ENCODE measurements at places on chromosomes 2 and 18.

- DNase-seq = no peak
Observed at GRCh38 chr18:26312199-26312598, 86.0 kb downstream of the TAF4B start.

DNA sequence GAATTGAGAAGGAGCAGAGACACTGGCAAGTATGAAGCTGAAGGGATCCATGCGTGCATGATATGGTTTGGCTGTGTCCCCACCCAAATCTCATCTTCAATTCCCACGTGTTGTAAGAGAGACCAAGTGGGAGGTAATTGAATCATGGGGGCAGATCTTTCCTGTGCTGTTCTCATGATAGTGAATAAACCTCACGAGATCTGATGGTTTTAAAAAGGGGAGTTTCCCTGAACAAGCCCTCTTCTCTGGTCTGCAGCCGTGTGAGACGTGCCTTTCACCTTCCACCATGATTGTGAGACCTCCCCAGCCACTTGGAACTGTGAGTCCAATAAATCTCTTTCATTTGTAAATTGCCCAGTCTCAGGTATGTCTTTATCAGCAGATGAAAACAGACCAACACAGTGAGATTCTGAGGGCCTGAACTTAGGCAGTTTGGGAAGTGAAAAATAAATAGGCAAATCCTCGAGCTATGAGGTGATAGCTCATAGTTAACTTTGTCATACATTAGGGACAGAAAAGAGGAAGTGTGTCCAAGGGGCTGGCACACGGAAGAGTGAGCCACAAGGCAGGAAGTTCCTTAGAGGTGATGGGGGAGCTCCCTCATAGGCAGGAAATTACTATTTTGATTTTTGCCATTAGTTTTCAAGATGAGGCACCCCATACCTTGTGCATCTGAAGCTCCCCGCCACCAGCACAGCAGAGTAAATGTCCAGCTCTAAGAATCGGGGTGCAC lies 658.8 kb upstream of the ID2 start:
- no peak for DNase-seq

DNA sequence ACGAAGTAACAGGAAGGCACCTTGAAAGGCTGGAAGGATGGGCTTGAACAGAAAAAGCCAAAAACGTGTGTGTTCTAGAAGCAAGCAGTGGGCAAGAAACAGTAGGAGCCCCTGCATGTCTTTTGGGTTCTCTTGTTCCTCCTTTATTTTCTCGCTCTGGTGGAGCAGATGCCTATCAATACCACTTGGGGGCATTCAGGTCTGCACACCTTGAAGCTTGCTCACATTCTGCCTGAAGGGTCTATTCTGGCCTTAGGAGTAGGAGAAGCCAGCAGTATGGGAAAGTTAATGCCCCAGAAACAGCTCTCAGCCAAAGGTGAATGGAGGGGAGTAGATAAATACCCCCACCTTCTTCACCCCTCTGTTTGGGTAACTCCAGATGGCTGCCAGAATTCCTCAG lies 204.5 kb downstream of the TXNL1 start:
- DNase-seq = no peak

GRCh38 chr2:214987261-214987660 lies 151.2 kb downstream of the ABCA12 start:
- peak; percentile 4 for DNase-seq

- no peak for DNase-seq
Observed at GRCh38 chr18:42064109-42064508, 109.1 kb downstream of the PIK3C3 start.

- peak; percentile 35 for DNase-seq
Observed at GRCh38 chr2:219060821-219061791, at the start of gene IHH. Gene IHH (minus strand): TSS chr2:219060921. CDS start chr2:219060467, 454 bp downstream.

DNA sequence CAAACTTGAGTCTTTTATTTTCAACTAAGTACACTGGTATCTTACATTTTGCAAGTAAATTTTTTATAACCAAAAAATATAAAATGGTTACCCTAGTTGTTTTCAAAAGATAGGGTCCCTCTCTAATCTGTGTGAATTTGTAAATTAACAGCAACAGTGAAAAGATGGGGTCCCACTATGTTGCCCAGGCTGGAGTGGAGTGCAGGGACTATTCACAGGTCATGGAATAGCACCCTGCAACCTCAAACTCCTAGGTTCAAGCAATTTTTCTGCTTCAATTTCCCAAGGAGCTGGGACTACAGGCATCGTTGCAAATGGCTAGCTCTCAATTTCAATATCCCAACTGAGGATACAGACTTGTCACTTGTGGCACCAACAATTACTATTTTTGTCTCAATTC lies 12.1 kb downstream of the CCT4 start:
- no peak for DNase-seq
